ENCODE measurements at places on chromosomes 7 and 10. TPM values are rescaled to one million over a fixed set of nuclear protein-coding genes. Genes with fewer than 3 reads are reported as not detected.

Gene GRID2IP
- not detected for total RNA-seq

Gene ATG9B
- total RNA-seq: 0.18 TPM

- peaks cover 9% of the 10 kb centered on the region for H3K36me3 ChIP-seq
- no peaks in the 10 kb centered on the region for H3K27me3 ChIP-seq
- H3K27ac ChIP-seq: no peak overlapping the region
- peaks cover 8% of the 10 kb centered on the region for H3K4me1 ChIP-seq
- no peak overlapping the region for H3K4me3 ChIP-seq
These were observed 22.4 kb downstream of the KCNH2 start for GRCh38 chr7:150955519-150956394.

DNA sequence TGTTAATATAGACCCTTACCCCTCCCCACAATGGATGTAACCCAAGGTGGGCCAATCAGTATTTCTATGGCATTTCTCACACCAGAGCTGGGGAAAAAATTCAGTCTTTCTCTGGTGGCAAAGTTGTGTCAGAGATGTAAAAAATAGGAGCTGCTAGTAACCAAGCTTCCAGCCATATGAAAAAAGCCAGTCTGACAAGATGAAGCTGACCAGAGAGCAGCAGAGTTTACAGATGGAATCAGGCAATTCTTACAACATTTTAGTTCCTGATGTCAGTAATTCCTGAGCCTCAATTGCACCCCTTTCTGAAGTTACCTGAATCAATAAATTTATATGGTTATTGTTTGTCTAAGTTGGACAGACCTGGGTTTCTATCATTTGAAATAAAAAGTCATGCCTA is 286.3 kb downstream of the HPSE2 start:
- H3K36me3 ChIP-seq: no peaks in the 10 kb centered on the region
- DNase-seq: no peak
- no peak overlapping the region for H3K4me3 ChIP-seq
- H3K27ac ChIP-seq: no peak overlapping the region

DNA sequence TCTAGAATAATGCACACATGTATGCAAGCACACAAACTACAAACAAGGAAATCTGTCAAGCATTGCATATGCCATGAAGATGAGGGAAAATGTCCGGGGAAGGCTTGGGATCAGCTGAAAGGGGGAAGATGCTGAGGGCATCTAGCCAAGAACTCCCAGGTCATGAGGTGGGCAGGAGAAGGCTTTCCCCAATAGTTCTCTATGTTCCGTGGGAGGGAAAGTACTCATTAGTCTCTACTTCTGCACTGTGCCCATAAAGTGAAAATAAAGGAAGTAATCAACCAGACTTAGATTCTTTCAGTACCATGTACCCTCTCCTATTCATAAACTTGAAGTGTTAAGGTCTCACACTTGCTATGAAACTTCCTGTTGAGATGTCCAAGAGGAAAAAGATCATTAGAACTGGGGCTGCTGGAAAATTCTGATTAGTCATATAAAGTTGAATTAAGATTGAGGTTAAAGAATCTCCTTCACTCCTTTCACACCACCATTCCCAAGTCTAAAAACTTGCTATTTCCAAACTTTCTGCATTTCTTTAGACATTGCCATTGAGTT is 17.1 kb upstream of the LIPF start:
- no peaks in the 10 kb centered on the region for H3K36me3 ChIP-seq
- peaks cover 5% of the 10 kb centered on the region for H3K4me1 ChIP-seq
- H3K27ac ChIP-seq: no peak overlapping the region
- DNase-seq: no peak
- H3K4me3 ChIP-seq: no peak overlapping the region

DNA sequence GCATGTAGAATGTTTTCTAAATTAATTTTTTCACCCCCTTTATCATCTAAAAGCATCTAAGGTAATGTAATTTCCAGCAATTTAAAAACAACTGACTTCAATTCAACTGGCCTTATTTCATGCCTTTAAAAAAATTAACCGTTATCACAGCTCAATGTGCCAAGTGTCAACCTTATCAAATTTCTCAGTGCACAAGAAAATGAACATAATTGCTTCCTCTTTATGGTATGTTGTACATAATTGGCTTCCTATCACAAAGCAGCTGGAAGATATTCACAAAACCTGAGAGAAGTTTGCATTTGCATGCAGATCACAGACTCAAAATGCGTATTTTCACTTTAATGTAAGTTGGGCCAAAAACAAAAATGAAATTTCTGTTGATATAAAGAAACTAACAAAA is 966.4 kb downstream of the GRM8 start:
- H3K4me1 ChIP-seq: no peaks in the 10 kb centered on the region
- H3K4me3 ChIP-seq: no peak overlapping the region
- no peaks in the 10 kb centered on the region for H3K27me3 ChIP-seq
- DNase-seq: no peak
- H3K36me3 ChIP-seq: no peaks in the 10 kb centered on the region

DNA sequence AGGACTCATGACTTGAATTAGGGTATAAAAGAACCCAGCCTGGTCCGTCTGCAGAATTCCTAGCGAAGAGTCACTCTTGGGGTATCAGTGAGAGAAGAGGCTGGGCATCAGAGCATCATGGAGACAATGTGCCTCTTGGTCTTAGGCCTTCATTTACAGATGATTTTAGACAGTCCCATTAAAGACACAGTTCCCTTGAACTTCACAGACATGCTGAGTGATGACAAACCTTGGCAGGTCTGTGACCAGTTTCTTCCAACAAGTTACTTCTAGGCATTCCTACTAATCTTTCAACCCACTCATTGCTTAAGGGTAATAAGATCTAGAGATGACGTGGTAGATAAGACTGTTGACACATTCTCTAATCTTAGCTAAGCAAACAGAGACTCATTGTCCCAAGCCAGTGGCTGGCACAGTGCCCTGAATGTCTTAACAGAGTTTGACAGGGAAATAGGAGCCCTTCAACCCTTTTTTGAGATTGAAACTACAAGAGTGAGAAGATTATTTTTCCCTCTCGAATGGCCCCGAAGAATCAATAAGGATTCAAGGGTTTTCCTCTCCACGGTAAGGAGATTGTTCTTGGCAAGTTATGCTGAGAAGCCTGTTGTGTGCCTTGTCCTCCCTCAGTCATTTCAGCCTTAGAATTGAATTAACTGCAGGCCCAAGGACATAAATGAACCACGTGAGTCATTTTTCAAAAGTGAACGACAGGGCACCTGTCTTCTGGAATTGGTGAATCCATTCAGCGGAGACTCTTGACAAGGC is 281.1 kb downstream of the CCDC3 start:
- no peak overlapping the region for H3K4me3 ChIP-seq
- peak overlapping the region; percentile 8 for H3K27ac ChIP-seq
- H3K36me3 ChIP-seq: no peaks in the 10 kb centered on the region
- no peaks in the 10 kb centered on the region for H3K27me3 ChIP-seq
- H3K4me1 ChIP-seq: peaks cover 8% of the 10 kb centered on the region

Gene IDI2
- not detected for total RNA-seq

Gene FKBP9
- total RNA-seq: 146 TPM

DNA sequence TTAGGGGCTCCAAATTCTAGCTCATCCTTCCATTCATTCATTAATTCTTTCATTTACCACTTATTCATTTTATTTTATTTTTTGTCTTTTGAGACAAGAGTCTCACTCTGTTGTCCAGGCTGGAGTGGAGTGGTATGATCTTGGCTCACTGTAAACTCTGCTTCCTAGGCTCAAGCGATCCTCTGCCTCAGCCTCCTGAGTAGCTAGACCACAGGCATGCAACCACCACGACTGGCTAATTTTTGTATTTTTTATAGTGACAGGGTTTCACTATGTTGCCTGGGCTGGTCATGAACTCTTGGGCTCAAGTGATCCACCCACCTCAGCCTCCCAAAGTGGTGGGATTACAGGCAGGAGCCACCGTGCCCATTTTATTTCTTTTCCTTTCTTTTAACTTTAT is 31.6 kb downstream of the FGF8 start:
- no peaks in the 10 kb centered on the region for H3K36me3 ChIP-seq
- no peak for DNase-seq
- peaks cover 32% of the 10 kb centered on the region for H3K27me3 ChIP-seq
- H3K4me1 ChIP-seq: no peaks in the 10 kb centered on the region

- no peaks in the 10 kb centered on the region for H3K36me3 ChIP-seq
- peaks cover 86% of the 10 kb centered on the region for H3K27me3 ChIP-seq
- peak within 1 kb of the TSS; percentile 52 for H3K4me3 ChIP-seq
- peak; percentile 34 for DNase-seq
These were observed at the start of gene GATA3 for GRCh38 chr10:8054494-8055407. Gene GATA3, plus strand, starts transcription at chr10:8054688. Its CDS starts 968 bp downstream, at chr10:8055656.

GRCh38 chr7:135160858-135161653 is 9.5 kb downstream of the CYREN start:
- no peaks in the 10 kb centered on the region for H3K27me3 ChIP-seq
- H3K4me3 ChIP-seq: no peak overlapping the region
- peak; percentile 14 for DNase-seq
- peak overlapping the region; percentile 24 for H3K27ac ChIP-seq

Gene DGKI
- 15.8 TPM for total RNA-seq

DNA sequence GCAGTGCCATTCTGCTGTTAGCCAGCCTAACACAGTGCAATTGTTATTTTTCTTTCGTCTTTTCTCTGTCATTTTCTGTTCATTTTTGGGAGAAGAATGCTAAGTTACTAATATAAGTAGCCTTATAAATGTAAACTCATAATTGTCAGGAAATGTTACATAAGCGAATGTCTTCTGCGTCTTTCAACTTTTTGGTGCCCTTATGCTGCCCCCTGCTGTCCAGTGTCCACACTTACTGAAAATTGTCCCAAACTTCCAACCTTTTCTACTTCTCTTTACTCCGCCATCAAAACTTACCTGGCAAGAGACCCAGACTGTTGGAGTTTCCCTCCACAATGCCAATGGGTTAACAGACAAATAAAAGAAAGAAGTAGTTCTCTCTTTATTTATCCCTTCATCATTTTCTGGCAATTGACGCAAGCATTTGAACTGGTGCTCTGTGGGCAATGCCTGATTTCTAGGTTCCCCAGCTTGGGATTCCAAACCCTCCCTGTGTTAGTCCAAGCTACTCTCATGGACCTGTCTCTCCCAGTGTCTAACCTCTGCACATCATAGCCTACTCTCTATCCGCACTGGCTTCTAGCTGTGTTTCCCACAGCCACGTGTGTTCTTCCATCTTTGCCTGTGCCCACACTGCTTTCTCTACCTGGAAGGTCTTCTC is 21.0 kb upstream of the EPC1 start:
- peak; percentile 75 for DNase-seq
- no peaks in the 10 kb centered on the region for H3K36me3 ChIP-seq
- no peaks in the 10 kb centered on the region for H3K27me3 ChIP-seq
- no peak overlapping the region for H3K4me3 ChIP-seq
- H3K4me1 ChIP-seq: no peaks in the 10 kb centered on the region

Gene CPVL
- total RNA-seq: not detected

- no peak for DNase-seq
- H3K27ac ChIP-seq: no peak overlapping the region
- peaks cover 18% of the 10 kb centered on the region for H3K36me3 ChIP-seq
- no peaks in the 10 kb centered on the region for H3K4me1 ChIP-seq
These were observed 31.0 kb downstream of the AIFM2 start for GRCh38 chr10:70101668-70102067.

GRCh38 chr10:34690383-34691049 is 124.6 kb downstream of the PARD3 start:
- no peak overlapping the region for H3K27ac ChIP-seq
- DNase-seq: no peak
- peaks cover 7% of the 10 kb centered on the region for H3K4me1 ChIP-seq

Gene AGAP3
- total RNA-seq: 33.3 TPM

DNA sequence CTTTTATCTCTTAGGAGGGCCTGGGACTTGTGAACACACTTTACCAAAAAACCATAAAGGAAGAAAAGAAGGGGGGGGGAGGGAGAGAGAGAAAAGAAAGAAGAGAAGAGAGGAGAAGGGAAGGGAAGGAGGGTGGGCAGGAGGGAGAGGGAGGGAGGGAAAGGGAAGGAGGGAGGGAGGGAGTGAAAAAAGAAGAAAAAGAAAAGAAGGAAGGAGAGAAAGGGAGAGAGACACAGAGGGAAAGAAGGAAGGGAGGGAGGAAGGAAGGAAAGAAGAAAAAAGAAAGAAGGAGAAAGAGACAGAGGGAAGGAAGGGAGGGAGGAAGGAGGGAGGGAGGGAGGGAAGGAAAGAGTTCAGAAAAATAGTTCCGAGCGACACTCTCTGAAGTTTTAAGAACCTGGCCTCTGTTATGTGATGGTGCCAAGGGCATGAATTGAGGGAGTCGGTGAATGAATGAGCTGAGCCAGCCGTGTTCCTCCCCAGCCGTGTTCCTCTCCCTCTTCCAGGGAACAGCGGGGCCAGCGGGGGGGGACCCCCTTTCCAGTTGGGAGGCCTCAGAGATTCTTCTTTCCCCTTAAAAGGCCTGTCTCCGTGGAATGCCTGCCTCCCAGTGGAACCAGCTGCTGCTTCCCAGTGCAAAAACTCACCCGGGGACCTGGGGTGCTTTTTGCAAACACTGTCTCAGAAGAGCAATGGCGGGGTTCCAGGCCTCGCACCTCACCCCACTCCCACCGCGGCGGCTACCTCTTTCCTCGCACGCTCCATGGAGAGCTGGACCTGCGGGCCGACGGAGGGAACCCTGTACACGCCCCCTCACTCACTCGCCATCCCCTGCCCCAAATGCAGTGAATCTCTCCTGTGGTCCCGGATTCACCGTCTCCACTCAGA is 84.1 kb downstream of the FOXL3 start:
- no peak overlapping the region for H3K4me3 ChIP-seq
- DNase-seq: no peak
- H3K4me1 ChIP-seq: no peaks in the 10 kb centered on the region
- H3K27me3 ChIP-seq: peaks cover 52% of the 10 kb centered on the region

DNA sequence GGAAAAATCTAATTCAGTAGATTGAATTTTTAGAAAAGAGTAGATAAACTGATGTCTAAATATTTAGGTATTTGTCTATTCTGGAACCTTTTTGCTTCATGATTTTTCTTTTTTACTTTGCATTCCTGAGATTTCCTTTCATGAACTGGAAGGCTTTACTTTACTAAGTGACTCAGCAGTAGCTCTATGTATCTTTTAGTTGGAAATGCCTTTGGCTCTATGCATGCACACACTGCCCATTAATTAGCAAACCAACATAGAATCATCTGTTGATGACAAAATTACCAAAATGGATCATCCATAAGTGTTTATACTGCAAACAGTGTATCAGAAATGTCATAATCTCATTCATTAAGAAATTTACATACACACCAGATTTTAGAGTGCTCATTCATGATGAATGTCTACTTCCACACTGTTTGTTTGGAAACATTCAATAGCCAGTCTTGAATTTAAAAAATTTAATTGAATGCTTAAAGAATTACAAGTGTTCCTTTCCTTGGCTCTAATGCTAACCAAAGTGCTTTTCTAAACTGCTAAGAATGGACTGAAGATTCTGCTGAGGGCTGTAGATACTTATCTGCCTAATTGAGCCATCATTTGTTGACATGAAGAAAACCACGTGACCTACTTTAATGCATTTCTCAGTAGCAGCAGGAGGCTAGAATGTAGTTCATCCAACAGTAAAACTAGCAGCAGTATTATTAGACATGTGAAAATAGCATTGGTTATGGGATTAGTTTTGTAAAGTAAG is 282.0 kb downstream of the ADK start:
- H3K27ac ChIP-seq: peak overlapping the region; percentile 59
- DNase-seq: peak; percentile 70
- no peaks in the 10 kb centered on the region for H3K36me3 ChIP-seq
- H3K4me1 ChIP-seq: no peaks in the 10 kb centered on the region
- H3K4me3 ChIP-seq: no peak overlapping the region

Gene ADCY1
- 0.18 TPM for total RNA-seq

Gene MYH16
- total RNA-seq: 0.18 TPM

Gene VGF
- total RNA-seq: 0.18 TPM

Gene TASOR2
- total RNA-seq: 53.6 TPM

Gene PLAC9
- total RNA-seq: 1.6 TPM

Gene C10orf88
- total RNA-seq: 16.4 TPM

Gene ZNF467
- not detected for total RNA-seq

Gene PILRA
- total RNA-seq: not detected

GRCh38 chr10:7245505-7245904 is 165.3 kb downstream of the SFMBT2 start:
- no peaks in the 10 kb centered on the region for H3K27me3 ChIP-seq
- no peak overlapping the region for H3K4me3 ChIP-seq
- H3K27ac ChIP-seq: no peak overlapping the region
- no peaks in the 10 kb centered on the region for H3K4me1 ChIP-seq
- H3K36me3 ChIP-seq: 0 out of 2 replicates have a peak, but pooled peaks cover 2% of the 10 kb centered on the region

Gene LIPM
- not detected for total RNA-seq

Measured in IMR-90 (cell line).